ENCODE measurements at places on chromosomes 1 and 21. TPM values are rescaled to one million over a fixed set of nuclear protein-coding genes. Genes with fewer than 3 reads are reported as not detected.

Gene OR2L13
- polyA plus RNA-seq = not detected

Gene FYB2
- 0.47 TPM for polyA plus RNA-seq

Gene FCMR
- 2.4 TPM for polyA plus RNA-seq

Gene MUTYH
- 27.1 TPM for polyA plus RNA-seq

Gene MAP3K21
- 28.1 TPM for polyA plus RNA-seq

Gene RGS2
- polyA plus RNA-seq = 182 TPM

Gene TCP10L
- polyA plus RNA-seq = 0.72 TPM

GRCh38 chr1:208885060-208885459 lies 640.9 kb upstream of the PLXNA2 start:
- no peaks in the 10 kb centered on the region for H3K36me3 ChIP-seq
- H3K4me3 ChIP-seq = no peak overlapping the region
- DNase-seq = no peak
- H3K4me1 ChIP-seq = no peaks in the 10 kb centered on the region
- no peak overlapping the region for H3K27ac ChIP-seq

- peak overlapping the region; percentile 86 for H3K4me3 ChIP-seq
- peaks cover 35% of the 10 kb centered on the region for H3K36me3 ChIP-seq
- H3K27me3 ChIP-seq = no peaks in the 10 kb centered on the region
- peak overlapping the region; percentile 10 for H3K27ac ChIP-seq
- no peak for DNase-seq
Measured at GRCh38 chr1:43706598-43707189, 642 bp upstream of the ST3GAL3 start.

DNA sequence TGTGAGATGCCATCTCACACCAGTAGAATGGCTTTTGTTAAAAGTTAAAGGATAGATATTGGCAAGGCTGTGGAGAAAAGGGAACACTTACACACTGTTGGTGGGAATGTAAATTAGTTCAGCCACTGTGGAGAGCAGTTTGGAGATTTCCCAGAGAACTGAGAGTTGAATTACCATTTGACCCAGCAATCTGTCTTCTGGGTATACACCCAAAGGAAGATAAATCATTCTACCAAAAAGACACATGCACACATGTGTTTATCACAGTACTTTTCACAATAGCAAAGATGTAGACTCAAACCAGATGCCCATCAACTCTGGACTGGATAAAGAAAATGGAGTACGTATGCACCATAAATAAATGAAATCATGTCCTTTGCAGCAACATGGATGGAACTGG lies 88.6 kb upstream of the LRRC8D start:
- no peaks in the 10 kb centered on the region for H3K36me3 ChIP-seq
- H3K27me3 ChIP-seq = no peaks in the 10 kb centered on the region
- H3K4me1 ChIP-seq = peaks cover 3% of the 10 kb centered on the region
- H3K27ac ChIP-seq = no peak overlapping the region
- DNase-seq = no peak

- H3K4me3 ChIP-seq = no peak overlapping the region
- DNase-seq = no peak
- no peaks in the 10 kb centered on the region for H3K36me3 ChIP-seq
- no peak overlapping the region for H3K27ac ChIP-seq
Measured at GRCh38 chr1:3463013-3463385, 8.5 kb downstream of the ARHGEF16 start.

GRCh38 chr1:204659056-204659455 lies 26.5 kb downstream of the LRRN2 start:
- H3K27ac ChIP-seq = no peak overlapping the region
- H3K27me3 ChIP-seq = no peaks in the 10 kb centered on the region
- no peak for DNase-seq
- no peaks in the 10 kb centered on the region for H3K36me3 ChIP-seq
- H3K4me1 ChIP-seq = no peaks in the 10 kb centered on the region

DNA sequence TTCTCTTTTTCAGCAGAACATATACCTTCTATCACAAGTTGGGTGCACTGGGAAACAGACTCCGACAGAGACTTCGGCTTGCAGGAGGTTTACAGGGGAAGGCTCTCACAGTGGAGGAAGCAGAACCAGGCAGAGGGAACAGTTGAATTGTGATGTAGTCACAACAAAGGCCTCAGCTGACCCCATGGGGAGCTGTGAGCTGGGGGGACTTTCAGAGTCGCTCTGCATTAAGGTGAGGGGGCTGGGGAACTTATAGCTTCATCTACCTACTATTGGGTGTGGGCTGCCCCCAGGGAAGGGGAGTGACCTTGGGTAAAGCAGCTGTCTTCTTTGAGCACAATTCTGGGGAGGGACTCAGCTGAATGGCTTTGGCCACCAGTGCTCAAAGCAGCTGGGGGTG lies 94.9 kb upstream of the POU3F1 start:
- no peak for DNase-seq
- H3K4me1 ChIP-seq = peaks cover 9% of the 10 kb centered on the region
- H3K27ac ChIP-seq = no peak overlapping the region

DNA sequence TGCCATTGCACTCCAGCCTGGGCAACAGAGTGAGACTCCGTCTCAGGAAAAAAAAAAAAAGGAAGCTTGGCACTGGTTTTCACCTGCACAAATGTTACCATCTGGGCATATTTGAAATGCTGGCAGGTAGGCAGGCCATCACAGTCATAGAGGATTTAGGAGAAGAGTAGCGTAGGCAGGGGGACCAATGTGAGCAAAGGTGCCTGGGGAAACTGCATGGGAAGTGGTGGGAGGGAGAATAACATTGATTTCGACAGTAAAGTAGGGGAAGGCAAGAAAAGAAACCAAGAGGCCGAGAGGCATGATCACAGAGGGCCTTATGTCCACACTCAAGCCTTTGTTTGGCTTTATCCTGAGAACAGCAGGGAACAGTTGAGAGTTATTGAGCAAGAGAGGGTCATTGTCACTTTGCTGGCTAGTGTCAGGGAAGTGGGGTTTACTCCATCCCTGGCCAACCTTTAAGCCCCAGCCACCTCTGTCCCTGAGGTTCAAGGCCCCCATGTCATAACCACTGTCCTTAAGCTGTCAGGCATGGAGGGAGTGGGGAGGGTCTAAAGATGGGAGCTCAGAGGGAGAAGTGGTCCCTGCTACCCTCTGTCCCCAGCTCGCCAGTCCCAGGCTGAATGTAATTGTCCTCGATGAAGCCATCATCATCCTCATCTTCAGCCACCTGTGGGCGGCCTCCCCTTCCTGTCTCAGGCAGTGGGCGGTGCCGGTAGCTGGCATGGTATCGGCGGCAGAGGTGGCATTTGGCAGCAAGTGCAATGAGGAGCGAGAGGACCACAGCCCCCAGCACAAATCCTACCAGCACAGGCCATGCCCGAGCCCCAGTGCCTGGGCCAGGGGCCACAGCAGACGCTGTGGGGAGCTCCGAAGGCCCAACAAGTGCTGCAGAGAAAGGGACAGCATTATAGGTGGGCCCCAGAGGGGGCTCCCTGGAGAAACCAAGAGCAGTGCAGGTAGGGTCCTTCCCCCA lies 2.9 kb downstream of the C1orf210 start:
- H3K27ac ChIP-seq = no peak overlapping the region
- no peaks in the 10 kb centered on the region for H3K36me3 ChIP-seq
- DNase-seq = no peak
- H3K27me3 ChIP-seq = no peaks in the 10 kb centered on the region

- DNase-seq = no peak
- no peaks in the 10 kb centered on the region for H3K36me3 ChIP-seq
- H3K4me1 ChIP-seq = no peaks in the 10 kb centered on the region
- no peak overlapping the region for H3K4me3 ChIP-seq
Measured at GRCh38 chr21:37684115-37684493, 232.2 kb downstream of the KCNJ6 start.

- no peak for DNase-seq
- no peaks in the 10 kb centered on the region for H3K4me1 ChIP-seq
- no peaks in the 10 kb centered on the region for H3K27me3 ChIP-seq
Measured at GRCh38 chr1:90358448-90358847, 358.7 kb downstream of the BARHL2 start.

DNA sequence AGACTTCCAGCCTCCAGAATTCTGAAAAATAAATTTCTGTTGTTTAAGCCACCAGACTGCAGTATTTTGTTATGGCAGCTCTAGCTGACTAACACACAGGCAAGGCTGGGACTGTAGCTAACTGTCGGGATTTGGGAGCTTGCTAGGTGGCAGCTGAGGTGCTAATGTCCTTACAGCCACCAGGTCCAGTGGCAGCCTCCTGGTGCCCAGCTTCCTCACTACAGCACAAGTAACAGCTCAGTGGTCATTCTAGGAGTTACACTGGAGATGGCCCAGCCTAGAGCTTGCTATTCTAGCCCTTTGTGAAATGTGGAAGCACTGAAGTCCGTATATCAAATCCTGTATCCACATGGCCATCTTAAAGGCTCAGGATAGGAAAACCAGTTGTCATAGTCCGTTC lies 4.3 kb upstream of the C1orf115 start:
- H3K4me3 ChIP-seq = no peak overlapping the region
- no peak for DNase-seq
- H3K27me3 ChIP-seq = peaks cover 12% of the 10 kb centered on the region

- no peak for DNase-seq
- H3K4me1 ChIP-seq = peaks cover 17% of the 10 kb centered on the region
- peak overlapping the region; percentile 73 for H3K4me3 ChIP-seq
- peaks cover 37% of the 10 kb centered on the region for H3K36me3 ChIP-seq
- no peaks in the 10 kb centered on the region for H3K27me3 ChIP-seq
Measured at GRCh38 chr1:3625151-3625907, 514 bp downstream of the TPRG1L start.

DNA sequence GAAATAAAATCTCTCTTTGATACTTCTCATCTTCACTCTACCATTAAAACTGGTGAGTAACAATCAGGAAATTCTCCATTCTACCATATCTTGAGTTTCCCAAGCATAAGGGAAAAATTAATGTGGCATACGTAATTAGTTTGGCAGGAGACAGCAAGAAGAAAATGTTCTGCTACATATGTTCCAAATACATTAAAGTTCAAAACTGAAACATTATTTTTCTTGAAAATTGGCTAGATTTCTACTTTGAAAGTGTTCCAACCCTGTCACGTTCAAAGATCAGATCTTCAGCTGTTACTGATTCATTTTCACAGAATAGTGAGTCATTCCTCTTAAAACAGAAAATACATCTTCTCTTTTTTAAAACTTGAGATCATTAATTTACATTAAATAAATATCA lies 48.5 kb downstream of the PIGK start:
- no peaks in the 10 kb centered on the region for H3K4me1 ChIP-seq
- no peak overlapping the region for H3K4me3 ChIP-seq
- peak; percentile 70 for DNase-seq
- no peaks in the 10 kb centered on the region for H3K36me3 ChIP-seq
- no peak overlapping the region for H3K27ac ChIP-seq

DNA sequence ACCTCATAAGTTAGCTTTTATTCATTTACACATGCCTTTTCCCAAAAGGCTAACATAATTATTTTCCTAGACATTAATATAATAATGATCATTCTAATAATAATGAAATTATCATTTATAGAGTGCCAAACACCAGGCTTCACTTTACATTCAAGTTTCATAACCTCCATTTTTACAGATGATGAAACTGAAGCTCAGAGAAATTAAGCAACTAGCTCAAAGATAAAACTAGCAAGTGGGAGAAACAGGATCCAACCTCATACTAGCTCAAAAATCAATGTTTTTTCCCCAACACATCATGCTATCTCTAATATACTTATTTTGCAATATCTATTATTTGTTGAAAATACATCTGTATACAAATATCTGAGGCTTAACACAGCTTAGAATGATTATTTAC lies 14.0 kb downstream of the LPGAT1 start:
- H3K27ac ChIP-seq = no peak overlapping the region
- no peaks in the 10 kb centered on the region for H3K27me3 ChIP-seq
- H3K36me3 ChIP-seq = peaks cover 18% of the 10 kb centered on the region
- DNase-seq = no peak
- H3K4me1 ChIP-seq = no peaks in the 10 kb centered on the region
- no peak overlapping the region for H3K4me3 ChIP-seq

DNA sequence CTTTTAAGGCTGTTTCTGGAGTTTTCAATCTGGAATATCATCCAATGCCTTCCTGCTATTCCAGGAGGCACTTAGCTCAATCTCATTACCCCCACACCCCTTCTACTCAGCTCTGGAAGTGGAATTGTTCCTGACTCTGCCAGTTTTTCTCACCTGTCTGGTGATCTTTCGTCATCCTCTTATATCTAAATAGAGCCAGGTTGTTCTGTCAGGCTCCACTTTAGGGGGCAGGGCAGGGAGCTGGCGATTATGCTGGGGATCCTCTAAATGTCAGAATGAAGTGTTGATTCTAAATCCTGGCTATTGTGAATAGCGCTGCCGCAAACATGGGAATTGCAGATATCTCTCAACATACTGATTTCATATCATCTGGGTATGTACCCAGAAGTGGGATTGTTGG lies 63.6 kb upstream of the ETV3 start:
- H3K36me3 ChIP-seq = no peaks in the 10 kb centered on the region
- no peaks in the 10 kb centered on the region for H3K4me1 ChIP-seq
- peaks cover 13% of the 10 kb centered on the region for H3K27me3 ChIP-seq

All from left lung (tissue), 14 donors.